ENCODE measurements at places on chromosomes 16 and 17.

- DNase-seq = no peak
These were observed 15.0 kb downstream of the CA10 start for GRCh38 chr17:52143542-52143941.

- no peak for DNase-seq
These were observed 107.6 kb upstream of the LHX1 start for GRCh38 chr17:36829676-36830075.

DNA sequence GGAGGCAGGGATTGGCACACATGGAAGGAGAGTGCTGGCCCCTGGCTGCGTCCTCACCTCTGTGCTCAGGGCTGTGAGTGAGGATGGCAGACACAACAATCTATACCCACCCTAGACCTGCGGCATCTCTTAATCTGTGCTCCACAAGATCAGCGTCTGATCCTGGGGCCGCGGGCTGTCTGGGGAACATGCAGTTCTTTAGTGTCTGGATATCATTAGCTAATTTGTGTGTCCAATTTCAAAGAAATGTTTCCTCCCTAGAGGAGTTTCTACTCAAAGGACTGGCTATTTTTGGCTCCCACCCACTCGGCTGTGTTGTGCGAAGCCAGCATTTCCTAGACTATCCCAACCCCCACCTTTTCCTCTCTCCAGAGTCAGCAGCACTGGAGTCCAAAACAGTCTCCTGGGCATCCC is 93.8 kb downstream of the GRIN2A start:
- DNase-seq = no peak

GRCh38 chr17:81254955-81255717 is 16.0 kb downstream of the NDUFAF8 start:
- DNase-seq = no peak

DNA sequence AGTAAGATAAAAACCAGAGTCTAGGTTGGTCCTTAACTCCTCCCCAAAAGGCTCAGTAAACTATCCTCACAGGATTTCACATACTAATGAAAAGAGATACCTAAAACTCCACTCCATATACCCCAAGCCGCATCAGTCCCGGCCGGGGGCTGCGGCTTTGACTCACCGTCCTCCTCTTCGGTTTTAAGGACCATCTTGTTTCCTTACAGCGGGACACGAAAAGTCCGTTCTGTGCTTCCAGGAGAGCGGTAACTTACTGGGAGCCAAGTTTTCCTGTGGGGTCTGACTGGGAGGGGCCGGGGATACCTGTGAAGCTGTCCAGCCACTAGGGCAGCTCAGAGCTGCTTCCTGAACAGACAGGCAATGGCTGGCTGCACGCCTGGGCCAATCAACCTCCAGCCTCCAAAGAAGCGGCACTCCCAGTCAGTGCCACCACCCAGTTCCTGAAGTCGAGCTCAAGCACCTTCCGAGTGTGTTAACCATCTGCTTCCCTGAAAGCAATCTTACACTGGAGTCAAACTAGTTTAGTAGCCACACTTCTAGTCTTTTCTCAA is 45.5 kb downstream of the CYTH1 start:
- DNase-seq = peak; percentile 63

GRCh38 chr17:28466001-28466400 is 7.4 kb upstream of the SLC13A2 start:
- DNase-seq = no peak

DNA sequence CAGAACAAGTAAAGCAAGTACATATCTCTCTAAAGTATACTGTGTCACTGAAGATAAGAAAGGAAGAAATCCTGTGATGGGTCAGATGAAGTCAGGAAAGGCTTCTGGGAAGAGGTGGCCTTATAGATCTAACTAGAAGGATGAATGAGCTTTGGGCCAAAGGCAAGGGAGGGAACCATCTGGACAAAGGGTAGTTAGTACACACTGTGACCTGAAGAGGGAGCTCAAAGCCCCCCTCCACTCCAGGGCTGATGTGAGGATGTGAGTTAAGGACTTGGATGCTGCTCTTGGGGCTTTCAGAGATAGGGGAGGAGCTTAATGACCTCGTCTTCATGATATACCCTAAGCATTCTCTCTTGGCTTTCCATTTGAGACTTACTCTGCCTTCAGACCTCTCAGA is 185.3 kb upstream of the CACNG3 start:
- no peak for DNase-seq

GRCh38 chr17:4269915-4270314 is 6.1 kb upstream of the ANKFY1 start:
- no peak for DNase-seq

All from effector memory CD4-positive, alpha-beta T cell (primary cell).